ENCODE measurements at places on chromosomes 1 and 21. TPM values are rescaled to one million over a fixed set of nuclear protein-coding genes. Genes with fewer than 3 reads are reported as not detected.

The NTNG1 gene
- total RNA-seq, result not detected

The NEGR1 gene
- 4.9 TPM for total RNA-seq

The AKNAD1 gene
- total RNA-seq, result not detected

The COL11A1 gene
- total RNA-seq, result not detected

The PLEKHN1 gene
- not detected for total RNA-seq

The RHOU gene
- 3.5 TPM for total RNA-seq

The DMBX1 gene
- total RNA-seq, result not detected

The FCGR1A gene
- total RNA-seq, result 1.6 TPM

The LCE3D gene
- total RNA-seq, result not detected

- no peak for DNase-seq
Observed at GRCh38 chr1:198805498-198806151, 166.8 kb downstream of the PTPRC start.

DNA sequence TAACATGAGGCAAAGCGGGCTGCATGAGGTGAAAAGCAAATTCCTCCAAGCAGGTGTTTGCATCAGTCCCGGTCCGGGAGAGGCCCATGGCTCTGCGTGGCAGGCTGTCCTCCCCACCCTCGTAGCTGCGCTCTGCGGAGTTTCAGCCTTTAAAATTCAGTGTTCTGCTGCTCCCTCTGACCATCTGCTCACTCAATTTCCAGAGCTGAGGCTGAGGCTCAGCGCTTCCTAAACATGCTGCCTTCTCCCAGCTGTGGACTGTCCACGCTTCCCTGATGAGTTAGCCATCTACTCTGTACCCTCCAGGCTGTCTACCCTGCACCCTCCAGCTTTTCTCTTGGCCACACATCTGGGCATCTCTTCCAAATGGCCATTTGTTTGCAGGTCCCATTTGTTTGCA, 87.7 kb downstream of the KCNJ6 start:
- no peak for DNase-seq

DNA sequence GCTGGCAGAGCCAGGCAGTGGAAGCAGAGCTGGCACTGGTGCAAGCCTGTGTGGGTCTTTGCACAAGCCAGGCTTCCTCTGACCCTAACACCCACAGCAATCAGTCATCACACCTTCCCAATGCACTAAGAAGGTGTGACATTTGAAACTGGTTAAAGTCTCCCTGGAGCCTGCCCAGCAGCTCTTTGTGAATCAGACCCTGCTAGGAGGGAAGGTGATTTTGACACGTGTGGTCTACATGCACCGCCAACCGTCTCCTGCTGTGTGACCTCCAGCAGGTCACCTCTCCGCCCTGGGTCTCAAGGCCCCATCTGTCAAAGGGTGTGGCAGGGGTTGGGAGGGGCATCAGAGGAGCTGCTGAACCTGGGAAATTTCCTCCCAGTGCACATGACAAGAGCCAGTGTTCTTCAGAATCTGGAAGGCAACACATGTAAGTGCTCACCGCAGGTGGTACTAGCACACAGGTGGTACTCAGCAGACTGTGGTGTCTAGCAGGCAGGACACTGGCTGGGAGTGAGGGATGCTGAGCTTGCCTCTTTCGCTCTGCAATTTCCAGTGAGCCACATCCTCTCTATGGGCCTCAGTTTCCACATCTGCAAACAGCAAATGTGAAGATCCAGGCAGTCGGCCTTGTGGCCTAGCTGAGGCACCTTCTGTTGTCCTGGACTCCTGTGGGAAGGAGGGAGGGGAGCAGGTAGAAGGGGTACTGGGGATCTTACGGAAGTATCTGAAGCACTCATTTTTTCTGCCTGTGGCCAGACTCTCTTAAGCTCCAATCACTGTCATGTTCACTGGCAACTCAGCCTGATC, 123.2 kb downstream of the DMRTB1 start:
- DNase-seq, result no peak

DNA sequence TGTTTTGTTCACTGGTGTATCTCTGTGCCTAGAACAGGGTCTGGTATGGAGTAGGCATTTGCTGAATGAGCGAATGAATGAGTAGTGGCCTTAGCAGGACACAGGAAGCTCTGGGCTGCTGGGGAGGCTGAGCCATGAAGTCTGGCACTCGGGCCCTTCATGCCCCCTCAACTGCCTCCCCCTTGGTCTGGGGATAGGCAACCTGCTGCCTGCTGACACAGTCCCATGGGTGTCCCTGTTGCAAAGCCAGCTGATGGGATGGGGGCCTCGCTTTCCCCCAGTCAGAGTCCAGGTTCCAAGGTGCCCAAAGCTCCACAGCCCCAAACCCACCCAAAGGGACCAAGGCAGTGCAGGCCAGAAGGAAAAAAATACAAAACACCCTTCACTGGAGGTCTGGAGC, 107.0 kb upstream of the CASZ1 start:
- DNase-seq, result no peak

DNA sequence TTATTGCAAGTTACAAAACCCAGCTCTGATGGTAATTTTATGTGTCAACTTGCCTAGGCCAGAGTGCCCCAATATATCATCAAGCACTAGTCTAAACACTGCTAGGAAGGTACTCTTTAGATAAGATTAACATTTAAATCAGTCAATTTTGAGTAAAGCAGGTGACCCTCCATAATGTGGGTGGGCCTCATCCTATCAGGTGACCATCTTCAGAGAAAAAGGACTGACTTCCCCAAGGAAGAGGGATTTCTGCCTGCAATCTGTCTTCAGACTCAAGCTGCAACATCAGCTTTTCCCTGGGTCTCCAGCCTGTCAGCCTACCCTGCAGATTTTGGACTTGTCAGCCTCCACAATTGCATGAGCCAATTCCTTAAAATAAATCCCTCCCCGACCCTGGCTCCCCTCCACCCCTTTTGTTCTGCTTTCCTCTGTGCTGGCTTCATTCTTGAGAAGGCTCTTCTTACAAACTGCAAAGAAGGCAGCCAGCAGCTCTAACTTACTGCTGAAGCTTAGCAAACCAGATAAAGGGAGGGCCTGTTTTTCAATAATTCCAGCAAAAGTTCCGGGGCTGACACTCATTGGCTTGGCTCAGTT, 56.4 kb upstream of the RUNX3 start:
- DNase-seq, result no peak

DNA sequence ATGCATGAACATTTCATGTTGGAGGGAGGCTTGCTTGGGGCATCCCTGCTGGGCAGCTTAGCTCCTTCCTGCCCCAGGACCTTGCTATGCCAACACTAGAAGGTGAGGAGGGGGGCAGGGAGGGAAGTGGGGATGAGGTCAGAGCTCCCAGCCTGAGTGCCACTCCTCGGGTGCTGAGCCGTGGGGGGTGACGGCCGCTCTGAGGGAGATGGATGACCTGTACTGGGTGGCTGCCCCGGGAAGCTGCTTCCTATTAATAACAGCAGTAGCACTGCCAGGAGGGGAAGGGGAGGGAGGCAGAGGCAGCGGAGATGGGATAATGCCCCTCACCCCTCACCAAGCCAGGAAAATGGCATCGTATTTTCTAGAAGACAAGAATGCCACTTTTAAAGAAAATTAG, 60.6 kb downstream of the UBIAD1 start:
- DNase-seq, result no peak

DNA sequence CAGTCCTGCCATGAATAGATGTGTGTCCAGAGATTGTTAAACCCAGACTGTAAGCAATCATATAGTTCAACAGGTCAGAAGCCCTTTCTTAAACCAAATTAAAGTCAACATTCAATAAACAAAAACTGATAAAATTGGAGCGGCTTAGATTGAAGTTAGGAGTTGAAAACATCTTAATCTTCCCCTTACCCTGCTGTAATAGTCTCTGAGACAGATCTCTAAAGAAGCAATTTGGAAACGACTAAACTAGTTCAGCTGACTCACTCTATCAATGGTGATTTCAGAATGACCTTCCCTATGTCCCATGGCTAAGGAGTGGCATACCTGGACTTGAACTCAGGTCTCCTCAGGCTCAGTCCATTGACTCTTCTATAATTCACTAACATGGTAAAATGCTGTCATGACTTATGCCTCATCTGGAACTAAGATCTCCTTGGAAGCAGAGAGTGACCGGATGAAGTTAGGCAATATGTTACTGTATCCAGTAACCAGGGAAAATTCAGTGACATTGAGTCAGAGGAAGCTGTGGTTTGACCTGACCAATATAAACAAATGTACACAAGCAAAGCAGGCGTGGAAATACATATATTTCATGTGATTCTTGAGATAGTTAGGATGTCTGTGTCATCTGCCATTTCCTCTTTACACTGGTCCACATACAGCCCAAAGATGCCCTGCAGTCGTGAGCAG, 30.1 kb downstream of the SGIP1 start:
- no peak for DNase-seq

DNA sequence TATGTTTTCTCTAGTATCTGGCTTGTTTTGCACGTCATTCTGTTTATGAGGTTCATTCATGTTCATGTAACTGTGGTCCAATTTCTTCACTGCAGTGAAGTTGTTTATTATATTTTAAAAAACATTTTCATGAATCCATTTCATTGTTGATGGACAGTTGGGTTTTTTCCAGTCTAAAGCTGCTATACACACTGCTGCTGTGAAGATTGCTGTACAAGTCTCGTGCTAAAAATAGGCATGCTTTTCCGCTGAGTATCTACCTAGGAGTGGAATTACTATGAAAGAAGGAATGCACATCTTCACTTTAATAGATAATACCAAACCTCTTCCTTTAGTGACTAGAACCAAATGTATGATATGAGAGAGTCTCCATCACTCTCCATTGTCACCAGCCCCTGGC, 49.0 kb upstream of the ETS2 start:
- DNase-seq, result no peak

DNA sequence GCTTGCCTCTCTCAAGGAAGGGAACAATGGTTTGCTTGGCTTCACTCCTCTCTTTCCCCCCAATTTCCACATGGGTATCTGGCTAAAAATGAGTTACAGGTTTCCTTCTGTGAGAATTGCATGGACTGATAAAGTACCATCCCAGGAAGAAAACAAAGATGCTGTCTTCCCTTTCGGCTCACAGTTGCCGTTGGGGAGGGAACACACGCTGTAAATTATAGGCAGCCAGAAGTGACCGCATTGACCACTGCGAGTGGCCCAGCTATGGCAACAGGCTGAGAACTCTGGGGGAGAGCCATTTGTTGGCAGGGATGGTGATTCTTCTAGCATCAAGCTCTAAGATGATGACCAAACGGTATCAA, 2.9 kb downstream of the RUNX1 start:
- DNase-seq, result no peak

GRCh38 chr21:41199588-41199987, 31.6 kb downstream of the BACE2 start:
- no peak for DNase-seq

GRCh38 chr1:64059556-64059955, 143.9 kb upstream of the UBE2U start:
- no peak for DNase-seq

DNA sequence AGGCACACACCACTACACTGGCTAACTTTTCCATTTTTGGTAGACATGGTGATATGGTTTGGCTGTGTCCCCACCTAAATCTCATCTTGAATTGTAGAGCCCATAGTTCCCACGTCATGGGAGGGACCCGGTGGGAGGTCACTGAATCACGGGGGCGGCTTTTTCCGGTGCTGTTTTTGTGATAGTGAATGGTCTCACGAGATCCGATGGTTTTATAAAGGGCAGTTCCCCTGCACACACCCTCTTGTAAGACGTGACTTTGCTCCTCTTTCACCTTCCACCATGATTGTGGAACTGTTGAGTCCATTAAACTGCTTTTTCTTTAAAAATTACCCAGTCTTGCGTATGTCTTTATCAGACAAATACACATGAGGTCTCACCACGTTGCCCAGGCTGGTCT, 1.3 kb upstream of the FTCD start:
- no peak for DNase-seq

- no peak for DNase-seq
Observed at GRCh38 chr1:54375712-54376429, 30.3 kb downstream of the SSBP3 start.

DNA sequence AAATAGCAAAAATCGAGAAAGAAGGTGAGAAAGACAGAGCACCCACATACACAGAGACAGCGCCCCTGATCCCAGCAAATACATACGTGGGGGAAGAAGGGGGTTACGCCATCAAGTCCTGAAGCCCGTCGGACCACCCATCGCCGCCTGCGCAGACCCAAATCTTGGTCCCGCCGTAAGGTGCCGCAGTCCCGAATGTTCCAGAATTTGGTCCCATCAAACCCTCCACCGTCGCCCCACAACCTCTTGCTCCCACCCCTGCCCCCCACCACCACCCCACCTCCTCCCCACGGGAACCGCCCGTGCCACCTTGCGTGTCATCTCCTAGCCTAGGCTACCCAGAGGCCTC, 71.7 kb downstream of the CD46 start:
- DNase-seq, result no peak

GRCh38 chr1:239247285-239247684, 139.1 kb upstream of the CHRM3 start:
- DNase-seq, result no peak

DNA sequence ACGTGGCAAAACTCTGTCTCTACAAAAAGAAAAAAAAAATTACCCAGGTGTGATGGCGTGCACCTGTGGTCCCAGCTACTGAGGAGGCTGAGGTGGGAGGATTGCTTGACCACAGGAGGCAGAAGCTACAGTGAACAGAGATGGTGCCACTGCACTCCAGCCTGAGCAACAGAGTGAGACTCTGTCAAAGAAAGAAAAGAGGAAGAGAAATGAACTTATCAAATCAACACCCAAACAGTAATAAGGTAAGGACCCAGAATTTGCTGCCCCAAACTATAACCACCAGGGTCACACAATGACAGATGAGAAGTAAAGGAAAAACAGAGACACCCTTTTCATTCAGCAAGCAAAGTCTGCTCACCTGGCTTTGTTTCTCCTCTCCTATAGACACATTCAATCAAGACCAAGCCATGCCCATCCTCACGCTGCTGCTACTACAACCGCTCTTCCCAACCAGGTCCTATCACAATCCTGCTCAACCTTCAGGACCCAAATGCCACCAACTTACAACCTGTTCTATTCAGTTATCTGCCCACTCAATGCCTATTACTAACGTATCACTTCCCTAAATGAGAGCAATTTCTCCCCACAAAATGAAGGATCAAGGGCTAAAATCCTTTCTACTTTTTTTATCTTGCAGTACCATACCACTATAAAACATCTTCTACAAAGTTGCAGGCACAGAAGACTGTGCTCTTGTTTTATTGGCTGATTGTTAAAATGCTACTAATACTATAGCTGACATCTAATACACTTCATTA, 183.5 kb downstream of the RERE start:
- no peak for DNase-seq

DNA sequence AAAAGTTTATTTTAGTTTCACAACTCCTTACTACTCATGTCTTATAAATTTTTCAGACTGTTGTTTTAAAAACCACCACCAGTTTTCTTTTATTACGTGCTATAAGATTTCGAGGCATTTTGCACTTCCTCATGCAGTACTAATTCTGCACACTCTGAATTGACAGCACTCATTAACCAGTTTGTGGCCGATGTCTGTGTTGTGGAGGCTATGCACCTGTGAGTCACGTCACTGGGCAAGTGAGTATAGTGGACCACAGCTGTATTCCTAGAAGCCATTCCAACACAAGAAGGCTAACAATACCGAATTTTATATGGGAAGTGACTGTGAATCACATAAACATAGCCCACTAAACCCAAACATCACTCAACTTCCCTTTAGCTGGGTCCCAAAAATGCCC, 21.0 kb upstream of the SPATA6 start:
- no peak for DNase-seq

- no peak for DNase-seq
Observed at GRCh38 chr1:168550971-168551370, 7.2 kb upstream of the XCL2 start.
